Stimulated activated CD4-positive, alpha-beta T cell treated with anti-CD3 and anti-CD28 coated beads, Interleukin-4, amount 100 ng/mL, for 4 hours (primary cell): ENCODE measurements at places on chromosomes 12 and 14.

GRCh38 chr14:75381642-75382041, 46.2 kb upstream of the JDP2 start:
- no peak for DNase-seq

GRCh38 chr14:39957987-39958386, 525.8 kb upstream of the FBXO33 start:
- DNase-seq: no peak

- DNase-seq: no peak
These were observed 44.8 kb downstream of the CPSF6 start for GRCh38 chr12:69284131-69284530.

GRCh38 chr12:123344086-123344485, 20.6 kb downstream of the SBNO1 start:
- DNase-seq: no peak

- no peak for DNase-seq
These were observed 302.1 kb upstream of the FBXO33 start for GRCh38 chr14:39734306-39734705.

GRCh38 chr14:33566082-33566481, 384.8 kb downstream of the EGLN3 start:
- no peak for DNase-seq

- DNase-seq: no peak
These were observed 24.0 kb downstream of the FGF6 start for GRCh38 chr12:4421590-4422031.

DNA sequence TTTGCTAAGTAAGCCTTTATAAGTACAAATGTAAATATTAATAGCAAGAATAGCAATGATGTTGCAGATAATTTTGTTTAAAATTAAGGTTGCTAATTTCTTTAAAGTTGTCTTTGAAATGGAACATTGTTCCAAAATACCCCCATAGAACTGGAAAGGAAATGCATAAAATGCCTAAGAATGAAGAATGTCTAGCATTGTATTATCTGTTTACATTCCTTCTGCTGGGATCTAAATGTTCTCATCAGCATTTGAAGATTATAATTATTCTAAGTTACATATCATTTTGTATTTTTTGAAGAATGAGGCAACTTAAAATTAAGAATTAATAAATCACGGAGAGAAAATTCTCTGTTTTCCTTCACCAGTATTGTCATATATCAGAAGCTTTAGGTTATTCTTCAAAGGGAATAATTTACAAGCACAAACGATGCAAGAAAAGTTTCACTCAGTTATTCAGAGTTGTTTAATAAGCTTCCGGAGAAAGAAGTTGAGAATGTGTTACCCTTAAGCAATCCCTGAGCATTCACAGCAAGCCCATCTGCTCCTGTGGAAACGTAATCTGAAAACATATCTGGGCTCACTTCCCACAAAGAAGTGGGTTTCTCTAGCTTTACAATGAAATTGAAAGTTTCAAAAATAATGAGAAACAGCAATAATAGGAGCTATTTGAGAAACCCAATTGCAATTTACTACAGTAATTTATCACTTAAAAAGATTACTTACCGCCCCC, 21.3 kb downstream of the SLC6A15 start:
- DNase-seq: no peak

GRCh38 chr12:125890971-125891370, 825.7 kb downstream of the AACS start:
- DNase-seq: no peak

GRCh38 chr14:55545779-55546178, 34.2 kb upstream of the KTN1 start:
- DNase-seq: no peak

- no peak for DNase-seq
These were observed 321.2 kb downstream of the SLC16A7 start for GRCh38 chr12:59916988-59917387.

DNA sequence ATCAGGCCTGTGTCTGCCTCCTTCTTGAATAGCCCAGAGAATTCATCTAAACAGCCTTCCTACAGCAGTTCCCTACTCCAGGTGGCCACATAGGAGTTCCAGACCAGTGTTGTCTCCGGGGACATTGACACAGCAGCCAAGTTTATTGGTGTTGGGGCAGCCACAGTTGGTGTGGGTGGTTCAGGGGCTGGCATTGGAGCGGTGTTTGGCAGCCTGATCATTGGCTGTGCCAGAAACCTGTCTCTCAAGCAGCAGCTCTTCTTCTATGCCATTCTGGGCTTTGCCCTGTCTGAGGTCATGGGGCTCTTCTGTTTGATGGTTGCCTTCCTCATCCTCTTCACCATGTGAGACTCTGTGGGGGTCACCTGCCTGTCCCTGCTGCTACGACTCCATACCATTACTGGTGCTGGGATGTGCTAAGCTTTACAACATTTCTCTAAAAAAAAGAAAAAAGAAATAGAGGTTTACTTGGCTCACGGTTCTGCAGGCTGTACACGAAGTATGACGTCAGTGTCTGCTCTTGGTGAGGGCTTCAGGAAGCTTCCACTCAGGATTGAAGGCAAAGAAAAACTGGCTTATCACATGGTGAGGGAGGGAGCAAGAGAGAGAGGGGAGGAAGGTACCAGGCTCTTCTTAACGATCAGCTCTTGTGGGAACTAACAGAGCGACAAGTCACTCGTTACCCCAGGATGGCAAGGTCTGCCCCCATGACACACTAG, 57.5 kb downstream of the CHST11 start:
- DNase-seq: no peak

DNA sequence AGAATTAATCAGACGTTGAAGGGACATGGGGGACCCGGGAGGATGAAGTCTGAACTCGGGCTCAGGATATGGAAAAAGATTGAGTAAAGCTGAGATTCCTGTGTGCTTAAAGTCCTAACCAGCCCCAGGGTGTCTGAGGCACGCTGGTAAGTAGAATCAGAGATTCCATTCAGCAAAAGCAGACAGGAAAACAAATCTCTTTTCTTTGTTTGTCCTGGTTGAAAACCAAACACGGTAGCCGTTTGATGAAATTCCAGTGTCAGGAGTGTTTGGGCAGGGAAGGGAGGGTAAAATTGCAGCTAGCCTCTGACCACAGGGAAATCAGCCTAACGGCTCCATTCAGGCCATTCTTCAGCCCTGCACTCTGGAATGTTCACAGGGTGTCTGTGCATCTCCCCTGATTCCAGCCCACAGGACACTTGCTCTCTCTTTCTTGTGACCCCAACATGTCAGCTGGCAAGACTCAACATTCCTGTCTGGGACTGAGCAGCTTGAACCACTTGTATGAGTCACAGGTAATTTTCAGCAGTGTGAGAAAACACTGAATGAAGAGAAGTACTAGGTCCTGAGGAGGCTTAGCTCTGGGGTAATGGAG, 31.0 kb downstream of the NINJ2 start:
- no peak for DNase-seq

GRCh38 chr14:51616724-51617409, 34.8 kb upstream of the FRMD6 start:
- DNase-seq: no peak

DNA sequence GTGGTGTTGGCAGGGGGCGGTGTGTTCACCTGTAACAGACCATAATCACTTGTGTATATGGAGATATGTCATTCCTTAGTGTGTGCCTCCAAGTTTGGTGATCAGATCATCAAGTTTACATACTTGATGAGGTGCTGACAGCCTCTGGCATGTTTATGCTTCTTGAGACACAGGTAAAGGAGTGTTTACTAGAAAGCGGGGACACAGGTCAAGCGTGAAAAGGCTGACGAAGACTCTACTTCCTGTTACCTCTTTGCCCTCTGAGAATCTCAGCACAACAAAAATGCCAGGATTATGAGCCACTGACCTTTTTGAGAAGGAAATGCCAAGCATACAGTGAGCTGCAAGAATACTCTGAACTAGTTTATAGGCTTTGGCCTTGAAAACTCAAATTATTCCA, 29.6 kb downstream of the PRDM4 start:
- DNase-seq: no peak

DNA sequence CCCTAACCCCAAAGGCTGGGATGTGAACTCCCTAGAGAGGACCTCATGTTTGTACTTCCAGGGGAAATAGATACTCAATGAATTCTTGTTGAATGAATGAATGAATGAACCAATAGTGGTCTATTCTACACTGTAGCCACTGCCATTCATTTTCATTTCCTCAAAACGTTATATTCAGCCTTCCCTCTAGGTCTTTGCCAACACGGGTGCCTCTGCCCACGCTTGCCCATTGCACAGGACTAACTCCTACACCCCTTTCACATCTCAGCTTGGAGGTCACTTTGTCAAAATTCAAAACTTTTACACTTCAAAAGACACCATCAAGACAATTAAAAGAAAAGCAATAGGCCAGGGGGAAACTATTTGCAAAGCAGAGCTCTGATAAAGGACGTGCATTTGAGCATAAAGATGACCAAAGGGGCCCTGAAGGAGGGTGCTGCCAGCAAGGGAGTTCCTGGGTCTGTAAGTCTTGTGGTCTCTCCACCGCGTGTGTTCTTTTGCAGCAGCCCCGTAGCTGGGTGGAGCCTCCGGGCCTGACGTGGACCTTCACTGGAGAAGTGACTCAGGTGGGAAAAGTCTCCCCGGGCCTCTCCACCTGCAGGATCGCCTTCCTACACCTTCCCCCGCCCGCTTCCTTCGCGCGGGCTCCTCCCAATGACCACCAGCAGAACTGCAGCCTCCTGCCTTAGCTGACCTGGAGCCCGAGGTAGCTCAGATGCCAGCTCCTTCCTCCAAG, 31.5 kb downstream of the TMEM63C start:
- DNase-seq: peak; percentile 6

DNA sequence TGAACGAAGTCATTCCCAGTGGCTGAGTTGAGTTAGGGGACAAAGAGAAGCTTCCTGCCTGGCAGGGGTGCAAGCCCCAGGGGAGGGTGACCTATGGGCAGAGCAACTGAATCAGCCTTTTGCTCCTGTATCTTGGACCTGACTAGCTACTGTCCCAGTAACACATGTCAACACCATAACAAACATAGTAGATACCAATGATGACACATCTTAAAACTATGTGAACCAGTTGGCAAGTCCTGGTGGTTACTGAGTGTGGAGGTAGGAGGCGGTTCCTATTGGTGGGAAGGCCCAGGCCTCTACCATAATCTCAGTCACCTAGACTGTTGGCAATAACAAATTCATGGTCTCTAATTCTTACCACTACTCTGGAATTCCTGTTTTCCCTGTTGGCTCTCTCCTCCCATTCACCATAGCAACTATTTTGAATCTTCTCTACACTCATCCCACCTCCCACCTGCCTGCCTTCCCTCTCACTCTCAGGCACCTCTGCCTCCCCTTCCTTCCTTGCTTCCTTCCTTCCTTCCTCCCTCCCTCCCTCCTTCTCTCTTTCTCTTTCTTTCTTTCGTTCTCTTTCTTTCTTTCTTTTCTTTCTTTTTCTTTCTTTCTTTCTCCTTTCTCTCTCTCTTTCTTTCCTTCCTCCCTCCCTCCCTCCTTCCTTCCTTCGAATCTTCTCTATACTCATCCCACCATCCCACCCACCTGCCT, 8.1 kb upstream of the P2RX7 start:
- no peak for DNase-seq

- no peak for DNase-seq
These were observed 11.8 kb upstream of the CD27 start for GRCh38 chr12:6432991-6433390.

GRCh38 chr14:96105926-96106441, 66.8 kb downstream of the C14orf132 start:
- no peak for DNase-seq

GRCh38 chr12:111635524-111635923, 36.4 kb upstream of the ATXN2 start:
- no peak for DNase-seq

DNA sequence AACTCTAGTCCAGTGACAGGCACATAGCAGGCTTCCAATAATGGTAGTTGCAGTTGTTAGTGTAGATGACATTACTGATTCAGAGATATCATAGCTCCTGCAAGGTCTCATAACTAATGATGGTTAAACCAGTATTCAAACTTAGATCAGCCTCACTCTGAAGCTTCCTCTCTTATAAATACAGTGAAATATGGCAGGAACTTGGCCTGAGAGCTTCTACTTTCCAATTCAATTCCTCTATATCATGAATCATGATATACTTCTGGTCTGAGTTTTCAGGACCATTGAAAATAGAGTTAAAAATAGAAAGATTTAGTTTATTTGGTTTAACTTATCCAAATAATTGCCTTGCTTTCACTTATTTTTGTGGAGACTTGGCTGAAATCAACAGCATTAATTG, 167.5 kb upstream of the NOVA1 start:
- no peak for DNase-seq

- DNase-seq: no peak
These were observed 184.7 kb downstream of the SRGAP1 start for GRCh38 chr12:64029013-64029857.

DNA sequence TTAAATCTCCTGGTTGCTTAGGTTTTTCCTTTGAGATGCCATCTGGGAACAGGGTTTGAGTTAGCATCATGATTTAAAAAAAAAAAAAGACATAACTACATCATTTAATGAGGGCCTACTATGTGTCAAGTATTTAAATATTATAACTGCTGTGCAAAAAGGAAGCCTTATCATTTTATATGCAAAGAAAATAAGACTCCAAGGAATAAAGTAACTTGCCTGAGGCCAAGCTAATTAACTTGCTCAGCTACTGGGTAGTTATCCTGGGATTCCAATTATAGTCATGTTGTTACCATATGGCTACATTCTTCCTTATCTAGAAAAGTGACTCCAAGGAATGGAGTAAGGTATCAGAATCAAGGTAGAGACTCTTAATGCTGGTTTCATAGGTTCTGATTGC, 123.5 kb downstream of the SLC41A2 start:
- no peak for DNase-seq

DNA sequence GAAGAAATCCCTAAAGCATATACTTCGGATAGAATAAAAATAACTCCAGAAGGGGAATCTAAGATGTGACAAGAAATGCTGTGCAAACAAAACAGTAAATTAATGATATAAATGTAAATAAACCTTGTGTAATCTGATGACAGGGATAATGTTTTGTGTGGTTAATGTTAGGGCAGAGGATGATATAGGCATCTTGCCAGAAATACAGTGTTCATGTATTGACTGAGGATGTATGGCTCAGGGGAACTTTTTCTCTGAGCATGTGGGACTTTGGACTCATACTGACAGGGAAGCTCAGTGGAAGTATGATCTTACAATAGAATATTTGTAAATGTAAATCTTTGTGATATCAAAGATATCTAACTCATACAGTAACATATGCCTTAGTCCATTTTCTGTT, 420.2 kb downstream of the TMTC2 start:
- DNase-seq: no peak

GRCh38 chr14:39555749-39556148, 123.5 kb upstream of the FBXO33 start:
- DNase-seq: no peak
